RCC 7860 (cell line): ENCODE measurements at places on chromosomes 2 and 18.
A peak's percentile ranks its signal among the peaks of the same experiment; 100 is the strongest.

GRCh38 chr2:237501892-237502513 lies 15.0 kb downstream of the MLPH start:
- no peak for DNase-seq

- no peak for DNase-seq
Measured at GRCh38 chr2:64165706-64166105, 21.5 kb upstream of the PELI1 start.

- peak; percentile 35 for DNase-seq
Measured at GRCh38 chr2:55871637-55872036, 51.9 kb downstream of the EFEMP1 start.

- no peak for DNase-seq
Measured at GRCh38 chr2:62641410-62641843, 64.1 kb upstream of the EHBP1 start.

DNA sequence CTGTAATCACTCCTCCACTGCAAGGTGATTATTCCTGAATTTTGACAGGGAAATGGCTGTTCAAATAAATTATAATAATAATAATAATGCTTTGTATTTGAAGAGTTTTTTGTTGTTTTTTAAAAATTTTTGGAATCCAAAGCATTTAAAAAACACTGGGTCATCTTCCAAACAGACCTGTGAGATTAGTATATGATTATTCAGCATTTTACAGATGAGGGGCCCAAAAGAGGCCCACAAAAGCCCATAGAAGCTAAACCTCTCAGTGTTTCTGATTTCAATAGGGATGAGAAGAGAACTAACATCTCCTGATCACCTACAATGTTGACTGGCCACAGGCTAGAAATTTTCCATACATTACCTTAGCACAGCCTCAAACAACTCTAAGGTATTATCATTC lies 8.0 kb upstream of the POLR2D start:
- DNase-seq: no peak

DNA sequence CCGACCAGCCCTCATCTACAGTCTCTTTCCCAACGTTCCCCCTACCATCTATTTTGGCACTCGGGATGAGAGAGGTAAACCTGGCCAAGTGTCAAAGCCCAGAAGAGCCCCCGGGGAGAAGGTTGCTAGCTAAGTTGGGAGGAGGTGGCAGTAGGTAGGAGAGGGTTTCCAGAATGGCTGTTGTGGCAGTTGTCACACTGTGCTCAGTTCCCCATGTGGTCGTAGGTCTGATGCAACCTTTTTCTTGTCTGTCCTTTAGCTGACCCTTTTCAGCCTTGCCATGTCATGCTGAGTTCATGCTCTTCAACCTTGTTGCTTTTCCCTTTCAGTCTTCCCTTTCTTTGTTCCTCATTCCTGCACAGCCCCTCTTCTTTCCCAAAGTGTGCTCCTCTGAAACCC lies 34.5 kb downstream of the TTLL4 start:
- no peak for DNase-seq

- DNase-seq: no peak
Measured at GRCh38 chr18:55997151-55997561, 409.2 kb upstream of the TCF4 start.

- no peak for DNase-seq
Measured at GRCh38 chr2:239543702-239544101, 142.9 kb upstream of the HDAC4 start.

- DNase-seq: no peak
Measured at GRCh38 chr2:190603374-190603773, 45.5 kb upstream of the NAB1 start.

GRCh38 chr18:38619129-38619528 lies 1053.5 kb upstream of the CELF4 start:
- DNase-seq: no peak

- DNase-seq: no peak
Measured at GRCh38 chr2:98504381-98505109, 59.9 kb downstream of the INPP4A start.

DNA sequence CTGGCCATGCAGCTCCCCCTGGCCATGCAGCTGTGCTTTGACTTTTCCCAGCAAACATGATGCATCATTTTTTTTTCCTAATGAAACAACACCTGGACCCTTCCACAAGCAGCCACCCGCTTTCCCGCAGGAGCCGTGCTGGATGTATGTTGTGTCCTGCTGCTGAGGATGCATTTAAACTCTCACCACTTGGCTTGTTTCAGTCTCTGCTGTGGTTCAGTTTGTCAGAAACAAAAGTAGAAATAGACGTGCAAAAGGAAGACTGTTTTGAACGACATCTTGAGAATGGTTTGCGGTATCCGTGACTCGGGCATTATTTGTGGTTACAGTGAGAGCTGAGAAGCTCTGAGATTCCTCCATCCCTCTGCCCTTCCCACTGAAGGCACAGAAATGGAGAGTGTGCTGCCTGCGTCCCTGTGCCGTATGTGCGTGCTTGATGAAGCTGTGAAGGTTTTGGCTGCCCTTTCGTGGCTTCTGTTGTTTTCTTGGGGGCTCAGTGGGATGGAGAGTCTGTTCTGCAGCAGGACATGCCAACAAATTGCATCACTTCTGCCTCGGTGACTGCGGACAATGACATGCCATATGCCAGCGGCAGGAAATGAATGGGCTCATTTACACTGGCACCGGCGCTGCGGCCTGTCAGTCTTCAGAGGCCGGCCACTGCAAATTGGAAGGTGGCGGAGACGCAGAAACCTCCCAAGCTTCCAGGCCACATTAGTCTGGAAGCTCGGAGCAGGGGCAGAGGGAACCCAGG lies 417.7 kb upstream of the SALL3 start:
- no peak for DNase-seq

DNA sequence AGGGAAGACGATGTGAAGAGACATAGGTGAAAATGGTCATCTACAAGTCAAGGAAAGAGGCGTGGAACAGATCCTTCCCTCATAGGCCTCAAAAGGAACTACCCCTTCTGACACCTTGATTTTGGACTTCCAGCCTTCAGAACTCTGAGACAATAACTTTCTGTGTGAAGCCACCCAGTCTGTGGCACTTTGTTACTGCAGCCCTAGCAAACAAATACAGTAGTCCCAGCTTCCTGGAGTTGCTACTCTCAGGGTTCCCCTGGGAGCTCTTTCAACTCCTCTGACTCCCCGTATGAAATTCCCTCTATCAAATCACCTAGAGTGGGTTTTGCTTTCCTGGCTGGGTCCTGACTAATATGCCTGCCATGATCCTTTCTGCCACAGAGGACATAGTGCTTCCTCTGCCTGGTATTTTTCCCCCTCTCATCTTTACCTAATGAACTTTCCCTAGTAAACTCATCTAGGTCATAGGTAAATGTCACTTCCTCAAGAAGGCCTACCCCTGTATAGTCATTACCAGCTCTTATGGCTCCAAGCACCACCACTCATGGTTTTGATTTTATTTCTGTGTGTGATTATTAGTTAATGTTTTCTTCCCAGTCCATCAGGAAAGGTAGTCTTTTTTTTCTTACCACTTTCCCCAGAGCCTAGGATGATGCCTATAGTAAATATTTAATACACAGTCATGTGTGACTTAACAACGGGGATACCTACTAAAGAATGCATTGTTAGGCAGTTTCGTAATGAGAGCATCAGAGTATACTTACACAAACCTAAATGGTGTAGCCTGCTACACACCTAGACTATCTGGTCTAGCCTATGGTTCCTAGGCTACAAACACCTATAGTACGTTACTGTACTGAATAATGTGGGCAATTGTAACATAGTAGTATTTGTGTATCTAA lies 111.5 kb upstream of the LGALSL start:
- peak; percentile 14 for DNase-seq

GRCh38 chr18:67035026-67035425 lies 431.1 kb upstream of the CDH19 start:
- no peak for DNase-seq

GRCh38 chr2:103254611-103255010 lies 492.8 kb downstream of the TMEM182 start:
- DNase-seq: no peak
